ENCODE measurements at places on chromosomes 2 and 18.
A peak's percentile ranks its signal among the peaks of the same experiment; 100 is the strongest.

- peak; percentile 57 for DNase-seq
Measured at GRCh38 chr2:40844353-40845277, 392.7 kb upstream of the SLC8A1 start.

DNA sequence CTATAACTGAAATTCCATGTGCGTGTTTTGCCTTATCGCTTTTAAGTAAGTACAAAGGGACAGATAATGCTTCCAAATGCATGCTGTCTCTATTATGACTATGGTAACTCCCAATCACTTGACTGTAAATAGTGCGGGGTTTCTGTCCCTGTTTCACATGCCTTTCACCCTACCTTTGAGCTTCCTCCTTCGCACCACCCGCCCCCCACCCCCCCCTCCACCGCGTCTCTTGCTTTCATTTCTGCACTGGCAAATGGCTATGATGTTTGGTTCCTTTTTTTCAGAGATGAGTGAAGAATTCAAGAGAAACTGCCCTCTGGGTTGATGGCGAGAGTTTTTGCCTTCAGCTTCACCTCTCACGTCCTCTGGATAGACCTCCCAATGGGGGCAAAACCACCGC is 25.0 kb upstream of the SPP2 start:
- DNase-seq: no peak

- DNase-seq: no peak
Measured at GRCh38 chr2:66235428-66235827, 199.5 kb upstream of the MEIS1 start.

- DNase-seq: peak; percentile 49
Measured at GRCh38 chr18:79788734-79789085, 9.0 kb upstream of the KCNG2 start.

DNA sequence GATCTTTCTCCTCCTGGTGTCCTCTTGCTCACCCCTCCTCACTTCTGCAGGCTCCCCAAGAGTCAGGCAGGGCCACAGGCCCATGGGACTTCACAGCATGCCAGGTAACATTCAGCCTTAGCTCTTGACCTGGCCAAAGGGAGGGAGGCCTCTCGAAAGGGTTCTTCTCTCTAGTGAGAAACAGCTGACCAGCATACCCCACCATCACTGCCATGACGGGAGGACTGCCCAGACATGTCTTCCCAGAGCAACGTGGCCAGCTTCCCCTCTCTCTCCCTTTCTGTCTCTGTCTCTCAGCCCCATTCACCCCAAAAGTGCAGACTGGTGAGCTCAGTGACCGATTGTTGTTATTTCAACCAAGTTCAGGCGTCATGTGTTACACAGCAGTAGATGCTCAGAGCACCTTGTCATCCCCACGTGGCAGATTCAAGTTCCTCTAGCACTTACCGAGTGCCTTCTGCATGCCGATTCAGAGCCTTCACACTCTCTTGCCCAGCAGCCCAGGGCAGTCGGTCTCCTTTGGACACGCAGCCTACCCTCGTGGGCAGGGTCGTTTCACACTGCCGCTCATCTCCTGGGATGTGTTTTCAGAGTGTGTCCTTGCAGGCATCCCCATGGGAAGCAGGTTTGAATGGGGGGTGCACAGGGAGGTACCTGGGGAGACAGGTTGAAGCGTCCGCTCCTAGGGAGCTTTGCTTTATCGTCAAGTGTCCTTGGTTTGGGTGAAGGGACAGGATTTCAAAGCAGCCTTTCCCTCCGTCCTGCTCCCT is 259.9 kb downstream of the NDUFA10 start:
- DNase-seq: no peak

DNA sequence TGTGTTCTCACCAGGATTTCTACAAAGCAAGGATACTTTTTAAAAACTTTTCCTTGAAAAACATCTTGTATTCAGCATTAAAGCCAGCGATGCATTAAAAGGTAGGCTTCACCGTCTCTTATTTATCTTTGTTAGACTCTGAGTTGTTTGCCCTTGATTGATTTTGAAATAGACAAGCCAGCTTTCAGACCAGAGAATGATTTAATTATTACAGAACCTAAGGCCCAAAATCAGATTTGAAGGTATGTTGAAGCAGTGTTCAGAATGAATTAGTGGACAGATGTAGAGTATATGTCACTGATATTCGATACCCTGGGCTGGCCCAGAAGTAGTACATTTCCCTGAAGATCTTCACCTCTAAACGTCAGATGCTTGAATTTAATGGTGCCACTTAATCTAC is 136.4 kb downstream of the THSD7B start:
- no peak for DNase-seq

DNA sequence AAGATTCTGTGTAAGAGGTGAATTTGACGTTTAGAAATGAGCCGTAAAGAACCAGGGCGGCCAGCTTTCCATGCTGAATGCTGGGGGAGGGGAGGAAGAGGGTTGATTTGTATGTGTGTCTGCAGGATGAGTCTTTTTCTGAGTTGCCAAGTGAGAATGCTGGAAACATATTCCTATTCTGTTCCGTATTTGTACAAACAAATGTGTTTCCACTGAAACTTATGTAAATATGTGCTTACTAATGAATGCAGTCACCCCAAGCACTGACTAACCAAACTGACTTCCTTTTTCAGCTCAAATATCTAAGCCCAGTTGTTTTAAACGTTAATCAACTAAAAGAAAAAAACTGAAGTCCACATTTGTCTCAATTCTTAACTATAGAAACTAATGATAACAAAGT is 74.9 kb upstream of the APCDD1 start:
- DNase-seq: no peak

DNA sequence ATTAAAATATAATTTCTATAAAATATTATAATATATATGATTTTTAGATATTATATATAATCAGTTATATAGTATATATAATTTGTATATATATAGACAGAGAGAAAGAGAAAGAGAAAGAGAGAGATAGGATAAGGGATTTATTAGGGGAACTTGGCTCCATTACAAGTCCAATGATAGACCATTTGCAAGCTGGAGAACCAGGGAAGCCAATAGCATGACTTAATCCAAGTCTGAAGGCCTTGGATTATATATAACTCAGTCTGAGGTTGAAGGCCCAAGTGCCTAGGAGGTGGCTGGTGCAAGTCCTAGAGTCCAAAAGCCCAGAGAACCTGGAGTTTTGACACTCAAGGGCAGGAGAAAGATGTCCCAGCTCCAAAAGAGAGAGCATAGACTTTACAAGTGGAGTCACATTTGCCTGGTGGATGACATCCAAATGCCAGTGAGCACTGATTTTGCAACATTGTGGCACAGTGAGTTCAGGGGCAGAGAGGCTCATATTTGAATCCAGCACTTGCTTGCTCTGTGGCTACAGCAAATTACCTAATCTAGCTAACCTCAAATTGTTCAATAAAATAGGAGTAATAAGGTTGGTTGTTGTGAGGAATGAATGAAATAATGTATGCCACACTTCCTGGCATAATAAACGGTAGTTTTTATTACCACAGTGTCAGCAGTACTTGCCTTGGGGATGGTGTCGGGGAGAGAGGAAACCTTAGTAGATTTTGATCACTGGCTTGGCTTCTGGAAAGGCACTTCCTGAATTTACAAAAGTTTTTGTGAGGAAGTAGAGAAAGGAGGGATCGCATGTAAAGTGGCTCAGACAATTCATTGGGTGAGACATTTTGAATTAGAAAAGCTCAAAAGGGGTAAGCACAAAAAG is 69.6 kb upstream of the CD28 start:
- DNase-seq: no peak

GRCh38 chr18:77392321-77392720 is 142.7 kb downstream of the GALR1 start:
- DNase-seq: no peak

GRCh38 chr18:54777118-54777791 is 51.0 kb upstream of the RAB27B start:
- no peak for DNase-seq

GRCh38 chr18:65811307-65811706 is 60.5 kb downstream of the CDH7 start:
- no peak for DNase-seq

DNA sequence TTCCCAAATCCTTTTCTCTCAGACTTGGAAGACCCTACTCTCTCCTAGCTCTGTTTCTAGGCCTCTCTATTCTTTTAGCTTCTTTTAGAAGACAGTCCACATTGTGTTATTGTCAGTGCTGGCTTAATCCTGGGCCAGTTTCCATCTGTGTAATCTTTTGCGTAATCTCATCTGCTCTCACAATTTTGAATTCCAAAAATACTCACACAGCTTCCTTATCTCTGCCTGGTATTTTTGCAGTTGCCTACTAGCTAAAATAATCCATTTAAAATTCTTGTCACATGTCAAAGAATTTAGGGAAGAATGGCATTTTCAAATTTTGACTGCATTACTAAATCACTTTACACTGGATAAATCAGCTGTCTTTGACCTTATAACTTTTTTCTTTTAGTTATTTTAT is 200.6 kb upstream of the MEX3C start:
- DNase-seq: no peak

GRCh38 chr2:167398873-167399272 is 510.6 kb downstream of the XIRP2 start:
- DNase-seq: no peak

GRCh38 chr2:236343400-236344161 is 79.4 kb upstream of the ASB18 start:
- peak; percentile 80 for DNase-seq

- peak; percentile 61 for DNase-seq
Measured at GRCh38 chr2:174495365-174496012, 8.7 kb upstream of the GPR155 start.

- DNase-seq: no peak
Measured at GRCh38 chr18:64180617-64181016, 31.7 kb upstream of the LINC00305 start.

DNA sequence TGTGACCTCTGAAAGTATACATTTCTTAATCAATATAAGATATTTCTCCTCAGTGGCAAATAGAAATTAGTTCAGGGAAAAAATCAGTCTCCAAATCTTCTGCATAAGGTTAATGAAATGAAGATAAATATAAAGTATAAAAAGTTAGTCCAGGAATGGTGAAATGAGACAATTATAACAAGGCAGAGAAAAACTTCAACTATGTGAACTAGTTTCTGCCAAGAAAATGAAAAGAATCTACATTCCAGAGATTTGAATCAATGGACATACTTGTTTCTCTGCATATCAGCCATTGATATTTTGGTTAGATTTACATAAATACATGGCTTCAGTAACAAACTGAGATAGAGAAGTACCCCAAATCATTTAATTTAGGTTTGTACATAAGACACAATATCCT is 249.0 kb downstream of the EXOC6B start:
- no peak for DNase-seq

- DNase-seq: no peak
Measured at GRCh38 chr18:33817096-33817495, 239.1 kb downstream of the ASXL3 start.

DNA sequence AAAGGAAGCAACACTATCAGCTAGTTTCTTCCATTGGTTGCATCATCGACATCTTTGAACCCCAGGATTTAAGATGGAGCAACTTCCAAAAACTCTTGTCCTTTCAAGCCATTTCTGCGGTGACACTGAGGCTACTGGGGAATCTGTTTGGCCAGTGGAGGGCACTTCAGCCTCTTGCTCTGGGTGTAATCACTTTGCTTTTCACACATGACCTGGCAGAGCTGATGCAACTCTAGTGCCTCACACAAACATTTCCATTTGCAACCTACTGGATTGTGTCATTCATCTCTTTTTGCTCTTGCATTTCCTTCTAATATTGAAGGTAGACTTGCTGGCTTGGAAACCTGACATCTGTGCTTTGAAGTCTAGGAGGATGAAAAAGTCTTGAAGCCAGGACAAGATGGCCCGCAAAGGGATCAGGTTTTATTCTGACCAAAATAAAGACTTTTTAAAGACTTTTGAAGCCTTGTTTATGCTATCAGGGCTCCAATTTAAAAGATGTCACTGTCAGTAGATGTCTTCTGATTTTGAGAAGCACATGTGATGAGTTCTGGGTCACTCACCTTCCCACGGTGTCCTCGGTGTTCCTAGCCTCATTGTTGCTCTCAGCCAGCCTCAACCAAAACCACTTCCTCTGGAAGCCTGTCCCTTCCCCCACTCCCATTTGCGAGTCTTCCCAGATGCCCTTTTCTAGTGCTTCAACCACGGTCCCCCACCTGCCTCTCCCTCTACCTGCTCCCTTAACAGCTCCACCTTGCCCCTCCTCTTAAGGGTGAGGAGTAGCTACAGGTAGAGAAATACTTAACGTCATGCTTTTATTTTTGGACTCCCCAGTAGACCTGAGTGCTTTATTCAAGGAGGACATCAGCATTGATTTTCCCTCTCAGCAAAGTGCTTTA is 69.7 kb upstream of the KCNE4 start:
- DNase-seq: peak; percentile 55

GRCh38 chr2:120013597-120014223 is 833 bp downstream of the EPB41L5 start:
- DNase-seq: no peak

GRCh38 chr2:10377052-10377746 is 70.9 kb downstream of the ODC1 start:
- no peak for DNase-seq

- DNase-seq: no peak
Measured at GRCh38 chr2:164847291-164847690, 5.7 kb upstream of the COBLL1 start.

GRCh38 chr2:68236876-68237275 is 15.5 kb downstream of the PPP3R1 start:
- DNase-seq: no peak

DNA sequence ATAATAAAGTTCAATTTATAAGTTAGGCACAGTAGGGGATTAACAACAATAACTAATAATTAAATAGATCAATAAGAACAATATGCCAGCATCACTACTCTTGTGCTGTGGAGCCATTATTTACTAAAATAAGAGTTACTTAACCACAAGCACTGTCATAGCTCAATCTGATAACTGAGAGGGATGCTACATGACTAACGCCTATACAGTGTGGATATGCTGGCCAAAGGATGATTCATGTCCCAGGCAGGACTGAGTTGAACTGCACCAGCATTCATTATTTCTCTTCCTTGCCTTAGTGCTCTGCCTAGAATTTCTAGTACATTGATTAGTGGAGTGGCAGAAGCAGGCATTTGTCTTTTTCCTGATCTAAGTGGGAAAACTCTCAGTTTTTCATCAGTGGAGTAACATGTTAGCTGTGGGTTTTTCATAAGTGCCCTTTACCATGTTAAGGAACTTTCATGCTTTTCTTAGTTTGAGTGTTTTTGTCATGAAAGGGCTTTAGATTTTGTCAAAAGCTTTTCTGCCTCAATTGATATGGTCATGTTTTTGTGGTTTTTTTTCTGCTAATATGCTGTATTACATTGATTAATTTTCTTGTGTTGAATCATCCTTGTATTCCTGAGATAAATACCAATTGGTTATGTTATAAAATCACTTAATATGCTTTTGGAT is 21.7 kb downstream of the KIAA1328 start:
- DNase-seq: no peak

DNA sequence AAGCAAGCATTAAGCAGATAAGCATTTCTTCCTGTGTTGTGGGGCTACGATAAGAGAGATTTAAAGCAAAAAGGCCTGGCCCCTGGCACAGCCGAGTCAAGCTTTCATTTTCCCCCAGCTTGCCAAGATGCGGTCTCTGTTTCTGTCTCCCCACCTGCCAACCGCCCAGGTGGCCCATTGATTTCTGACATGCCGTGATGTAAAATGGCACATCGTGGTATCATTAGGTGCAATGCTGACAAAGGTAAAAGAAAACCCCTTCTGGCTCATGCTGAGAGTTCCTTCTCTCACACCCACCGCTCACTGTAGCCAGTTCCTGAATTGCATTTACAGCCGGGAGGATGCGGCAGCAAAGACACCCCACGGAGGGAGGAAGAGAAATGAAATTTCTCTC is 62.8 kb downstream of the BOD1L2 start:
- DNase-seq: no peak

- DNase-seq: no peak
Measured at GRCh38 chr2:205781244-205781931, 99.1 kb downstream of the NRP2 start.

Measured in neural progenitor cell (in vitro differentiated cells).